ENCODE measurements at places on chromosomes 6 and 20.

DNA sequence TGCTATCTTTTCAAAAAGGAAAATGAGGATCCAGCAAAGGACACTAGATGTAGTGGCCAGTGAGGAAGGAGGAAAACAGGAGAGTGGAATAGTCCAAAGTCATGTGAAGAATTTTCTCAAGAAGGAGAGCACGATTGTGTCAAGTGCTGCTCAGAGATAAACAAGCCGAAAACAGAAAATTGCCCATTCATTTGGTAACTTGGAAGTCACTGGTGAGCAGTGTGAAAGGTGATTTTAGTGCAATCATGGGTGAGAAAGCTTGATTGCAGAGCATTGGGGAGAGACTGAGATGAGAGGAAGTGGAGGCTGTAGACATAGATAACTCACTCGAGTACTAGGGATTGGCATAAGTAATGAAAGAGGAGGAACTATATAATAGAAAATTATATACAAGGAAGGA lies 26.0 kb upstream of the PRDM1 start:
- no peak for DNase-seq

GRCh38 chr20:50590348-50590664 lies 80.1 kb downstream of the PTPN1 start:
- no peak for DNase-seq

DNA sequence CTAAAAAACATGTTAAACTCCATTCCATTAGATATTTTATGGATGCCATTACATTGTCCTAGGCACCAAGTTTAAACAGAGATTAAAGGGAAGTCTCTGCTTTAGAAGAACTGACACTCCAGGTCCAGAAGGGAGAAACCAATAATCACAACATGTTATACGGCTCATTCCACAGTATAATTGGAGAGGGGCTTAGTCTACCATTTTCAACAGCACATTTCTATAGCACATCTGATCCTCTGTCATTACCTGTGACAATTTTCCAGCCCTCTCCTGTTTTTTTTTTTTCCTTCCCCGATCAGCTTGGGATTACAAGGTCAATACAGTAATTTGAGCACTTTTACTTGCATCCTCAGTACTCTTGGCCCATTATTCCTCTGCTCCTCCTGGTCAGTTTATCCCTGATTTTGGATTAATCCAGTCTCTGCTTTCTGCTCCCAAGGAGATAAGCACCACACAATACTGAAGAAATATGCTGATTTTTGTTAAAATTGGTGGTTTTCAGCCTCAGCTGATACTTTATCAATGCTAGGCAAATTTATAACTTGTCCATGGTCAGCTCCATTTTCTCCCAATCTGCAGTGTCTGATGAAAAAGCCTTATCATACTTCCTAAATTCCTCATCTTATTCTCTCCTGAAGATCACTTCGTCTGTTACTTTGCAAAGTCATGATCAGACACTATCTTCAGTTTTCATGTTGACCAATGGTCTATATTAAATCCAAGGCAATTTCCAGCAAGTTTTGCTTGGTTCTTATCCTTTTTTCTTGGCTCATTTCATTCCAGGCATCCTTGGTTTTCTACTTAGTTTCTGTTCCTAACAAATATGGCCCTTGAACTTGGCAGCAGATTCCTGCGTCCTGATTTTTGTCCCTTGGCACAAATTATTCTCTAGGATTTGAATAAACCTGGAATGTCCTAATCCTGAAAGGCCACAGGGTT lies 30.8 kb upstream of the SYNCRIP start:
- peak; percentile 45 for DNase-seq

DNA sequence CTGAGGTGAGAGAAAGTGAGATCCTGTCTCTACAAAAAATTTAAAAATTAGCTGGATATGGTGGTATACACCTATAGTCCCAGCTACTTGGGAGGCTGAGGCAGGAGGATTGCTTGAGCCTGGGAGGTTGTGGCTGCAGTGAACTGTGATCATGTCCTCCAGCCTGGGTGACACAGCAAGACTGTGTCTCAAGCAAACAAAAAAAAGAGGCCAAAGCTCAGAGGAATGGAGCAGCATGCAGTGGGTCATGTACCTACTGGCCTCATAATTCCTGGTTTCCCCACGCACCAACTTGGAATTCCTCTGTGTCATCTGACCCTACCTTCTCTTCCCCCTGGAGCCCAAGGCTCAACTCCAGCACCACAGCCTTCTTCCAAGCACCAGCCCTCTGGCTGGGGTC lies 15.1 kb upstream of the PLEKHG1 start:
- no peak for DNase-seq

DNA sequence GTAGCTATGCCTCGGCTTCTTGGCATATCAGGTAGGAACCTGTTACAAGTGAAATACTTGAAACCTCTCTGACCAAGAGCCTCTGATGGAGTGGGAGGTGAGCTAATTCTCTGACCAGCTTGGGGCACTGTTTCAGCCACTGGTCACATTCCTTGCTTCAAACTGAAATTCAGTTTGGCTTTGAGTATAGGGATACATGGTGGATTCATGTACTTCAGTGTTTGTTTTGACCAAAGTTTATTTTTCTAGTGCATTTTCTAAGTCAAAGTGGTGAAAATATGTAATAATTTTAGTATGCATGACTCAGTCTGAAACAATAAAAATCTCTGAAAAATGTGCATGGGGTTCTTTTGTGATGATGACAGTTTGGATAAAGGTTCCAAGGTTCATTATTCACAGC lies 18.6 kb downstream of the TTPAL start:
- DNase-seq: no peak

GRCh38 chr20:54174457-54175175 lies 830 bp upstream of the CYP24A1 start:
- DNase-seq: no peak

DNA sequence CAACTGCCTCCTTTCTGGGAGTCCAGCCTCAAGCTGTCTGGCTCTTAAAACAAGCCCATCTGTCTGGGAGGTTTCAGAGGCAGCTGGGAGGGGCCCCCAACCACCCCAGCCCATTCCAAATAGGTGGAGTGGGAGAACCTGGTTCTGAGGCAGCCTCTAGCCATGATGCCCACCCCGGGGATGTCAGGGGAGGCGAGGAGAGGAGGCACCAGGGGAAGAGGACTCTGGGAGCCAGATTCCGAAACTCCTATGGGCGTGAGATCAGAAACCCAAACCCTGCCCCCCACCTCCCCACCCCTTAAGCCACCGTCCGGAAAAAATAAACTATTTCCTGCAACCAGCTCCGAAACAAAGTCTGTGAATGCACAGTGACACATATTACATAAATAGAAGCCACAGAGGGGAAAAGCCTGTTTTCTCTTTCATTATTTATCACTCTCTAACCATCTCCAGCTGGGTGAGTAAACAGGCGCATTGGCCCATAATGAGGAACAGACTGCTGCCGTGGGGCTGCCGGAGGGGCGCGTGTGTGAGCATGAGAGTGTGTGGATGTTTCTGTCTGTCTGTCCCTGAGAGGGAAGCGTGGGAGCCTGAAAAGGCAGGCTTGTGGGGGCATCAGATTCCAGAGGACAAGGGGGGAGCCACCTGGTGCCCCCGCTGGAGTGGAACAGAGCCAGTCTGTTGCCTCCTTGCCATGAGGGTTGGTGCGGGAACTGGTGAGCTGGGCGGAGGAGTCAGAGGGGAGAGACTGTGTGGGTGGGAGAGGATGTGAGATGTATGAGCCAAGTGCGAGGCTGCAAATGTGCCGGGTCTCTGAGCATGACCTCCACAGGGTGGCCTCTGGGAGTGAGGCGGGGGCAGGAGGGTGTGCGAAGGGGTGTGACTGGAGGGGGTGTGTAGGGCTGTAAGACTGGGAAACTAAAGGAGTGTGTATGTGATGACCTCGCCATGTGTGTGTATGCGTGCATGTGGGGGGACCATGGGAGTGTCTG lies 14.3 kb upstream of the FOXP4 start:
- peak; percentile 27 for DNase-seq

- no peak for DNase-seq
These were observed 72.8 kb downstream of the RPS12 start for GRCh38 chr6:132887204-132887603.

GRCh38 chr6:35149891-35150566 lies 8.9 kb upstream of the TCP11 start:
- DNase-seq: no peak

- no peak for DNase-seq
These were observed 10.4 kb downstream of the COX7A2 start for GRCh38 chr6:75233092-75233615.

GRCh38 chr6:32075781-32076180 lies 33.4 kb downstream of the TNXB start:
- no peak for DNase-seq

- DNase-seq: no peak
These were observed 27.0 kb downstream of the NUP153 start for GRCh38 chr6:17679726-17680125.

GRCh38 chr6:159941286-159942113 lies 27.4 kb upstream of the IGF2R start:
- peak; percentile 60 for DNase-seq

- no peak for DNase-seq
These were observed at the start of gene MCCD1 for GRCh38 chr6:31528821-31529328. TSS of gene MCCD1 (plus strand) at chr6:31528962. CDS start at chr6:31529015, 53 bp downstream.

DNA sequence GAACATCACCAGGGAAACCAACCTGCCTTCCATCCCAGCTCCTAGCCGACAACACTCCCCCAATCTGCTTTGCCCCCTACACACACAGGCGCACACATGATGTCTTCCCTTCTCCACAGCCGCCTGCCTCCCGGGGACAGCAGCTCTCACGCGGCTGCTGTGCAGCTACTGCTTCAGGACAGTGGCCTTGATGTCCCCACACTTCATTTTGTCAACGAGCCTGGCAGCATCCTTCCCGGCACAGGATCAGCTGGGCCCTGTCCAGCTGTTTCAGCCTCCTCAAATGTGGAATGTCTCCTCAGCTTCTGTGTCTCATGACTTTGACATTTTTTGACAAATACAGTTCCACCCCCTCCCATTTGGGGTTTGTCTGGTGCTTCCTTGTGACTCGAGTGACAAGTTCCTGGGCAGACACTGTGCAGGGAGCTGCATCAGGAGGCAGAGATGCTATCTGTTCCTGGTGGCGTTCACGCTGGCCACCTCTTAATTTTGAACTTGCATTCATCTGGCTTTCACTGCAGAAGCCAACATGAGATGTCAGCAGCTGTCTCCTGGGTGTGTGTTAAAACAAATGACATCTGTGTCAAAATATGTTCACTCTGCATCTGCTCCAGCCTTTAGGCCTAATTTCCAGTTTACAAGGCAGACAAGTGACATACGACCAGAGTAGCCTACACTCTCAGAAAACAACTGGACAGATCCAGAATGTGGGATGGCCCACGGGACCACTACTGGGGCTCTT lies 57.2 kb downstream of the GINS1 start:
- no peak for DNase-seq

DNA sequence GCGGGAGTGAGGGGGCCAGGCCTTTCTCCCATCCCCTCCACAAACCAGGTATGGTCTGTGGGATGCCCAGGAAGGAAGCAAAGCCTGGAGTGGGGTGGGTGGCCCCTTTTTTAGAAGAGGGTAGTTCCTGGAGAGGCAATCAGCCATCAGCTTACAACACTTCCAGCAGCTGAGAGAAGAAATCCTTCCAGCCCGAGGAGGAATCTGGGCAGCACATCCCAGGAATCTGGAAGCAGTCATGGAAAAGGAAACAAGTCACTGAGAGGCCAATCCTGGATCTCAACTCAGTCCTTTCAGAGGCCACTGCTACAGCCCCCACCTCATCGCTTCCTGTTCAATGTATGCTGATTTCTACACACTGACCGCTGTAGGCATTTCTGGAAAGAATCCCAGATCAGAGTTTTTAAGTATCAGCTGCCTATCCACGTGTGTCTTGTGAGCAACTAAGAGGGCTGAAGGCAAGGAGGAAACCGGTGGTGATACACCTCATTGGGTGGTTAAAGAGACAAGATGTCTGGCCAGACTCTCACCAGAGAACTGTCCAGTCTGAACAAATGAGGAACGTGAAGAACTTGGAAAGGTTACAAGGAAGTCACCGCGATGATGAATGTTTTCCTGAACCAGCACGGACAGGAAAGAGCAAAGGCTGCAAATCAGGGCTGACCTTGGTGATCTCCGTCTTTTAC lies 92.9 kb upstream of the SHLD1 start:
- peak; percentile 42 for DNase-seq

DNA sequence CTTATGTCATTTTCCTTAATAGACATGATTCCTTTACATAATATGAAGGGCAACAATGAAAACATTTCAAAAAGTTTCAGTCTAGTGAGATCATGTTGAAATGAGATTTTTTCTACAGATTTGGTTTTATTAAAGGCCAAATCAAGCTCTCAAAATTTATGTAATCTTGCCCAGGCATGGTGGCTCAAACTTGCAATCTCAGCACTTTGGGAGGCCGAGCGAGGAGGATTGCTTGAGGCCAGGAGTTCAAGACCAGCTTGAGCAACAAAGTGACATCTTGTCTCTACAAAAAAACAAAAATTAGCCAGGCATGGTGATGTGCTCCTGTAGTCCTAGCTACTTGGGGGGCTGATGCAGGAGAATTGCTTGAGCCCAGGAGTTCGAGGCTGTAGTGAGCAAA lies 50.8 kb downstream of the LRP11 start:
- no peak for DNase-seq

GRCh38 chr6:41585605-41586004 lies 39.4 kb downstream of the FOXP4 start:
- no peak for DNase-seq

DNA sequence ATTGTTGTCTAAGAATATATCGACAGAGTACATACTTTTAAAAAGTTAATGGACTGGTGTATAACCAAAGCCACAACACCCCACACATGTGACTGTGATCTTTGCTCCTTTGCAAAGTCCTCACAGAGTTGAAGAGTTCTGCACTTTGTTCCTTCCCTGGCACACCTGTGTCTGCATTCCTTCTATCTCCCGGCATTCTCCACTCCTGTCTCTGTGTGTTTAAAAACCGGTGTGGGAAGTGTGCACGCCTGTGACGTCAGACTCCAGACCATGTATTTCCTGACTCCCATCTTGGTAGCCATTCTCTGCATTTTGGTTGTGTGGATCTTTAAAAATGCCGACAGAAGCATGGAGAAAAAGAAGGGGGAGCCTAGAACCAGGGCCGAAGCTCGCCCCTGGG lies at the start of gene IYD:
Gene IYD, plus strand, starts transcription at position 251 of the 400 bp plus-strand sequence. Its CDS starts 20 bp downstream, at position 271.
- no peak for DNase-seq

GRCh38 chr6:5260111-5260620 lies 584 bp downstream of the LYRM4 start:
- DNase-seq: peak; percentile 61

DNA sequence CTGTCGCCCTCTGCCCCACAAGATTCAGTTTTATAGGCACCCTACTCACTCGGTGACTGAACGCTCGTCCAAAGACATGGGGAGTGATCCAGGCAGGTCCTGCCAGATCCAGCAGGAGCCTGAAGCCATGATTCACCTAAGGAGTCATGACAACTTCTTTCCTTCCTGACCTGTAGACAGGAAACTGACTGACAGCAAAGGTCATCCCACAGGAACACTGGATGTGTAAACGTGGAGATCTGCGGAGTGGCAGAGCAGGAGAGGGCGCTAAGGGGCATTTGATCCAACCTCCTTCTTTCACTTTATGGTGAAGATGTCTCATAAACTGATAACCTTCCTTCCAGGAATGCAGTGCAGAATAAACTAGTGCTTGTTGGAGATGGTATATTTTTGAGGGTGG lies 192.2 kb downstream of the GJA10 start:
- no peak for DNase-seq

- no peak for DNase-seq
These were observed 22.0 kb downstream of the RNF146 start for GRCh38 chr6:127288705-127289104.

All from KBM-7 (cell line).